ENCODE measurements at places on chromosomes 2 and 18. TPM values are rescaled to one million over a fixed set of nuclear protein-coding genes. Genes with fewer than 3 reads are reported as not detected.

- H3K36me3 ChIP-seq: peaks cover 14% of the 10 kb centered on the region
- H3K27me3 ChIP-seq: peaks cover 45% of the 10 kb centered on the region
- H3K27ac ChIP-seq: no peak overlapping the region
- H3K4me1 ChIP-seq: no peaks in the 10 kb centered on the region
Observed at GRCh38 chr2:240999873-241000541, 1.6 kb downstream of the SNED1 start.

- no peaks in the 10 kb centered on the region for H3K27me3 ChIP-seq
- no peak overlapping the region for H3K4me3 ChIP-seq
- peaks cover 32% of the 10 kb centered on the region for H3K4me1 ChIP-seq
- DNase-seq: no peak
Observed at GRCh38 chr2:3580449-3580848, 5.4 kb downstream of the RPS7 start.

DNA sequence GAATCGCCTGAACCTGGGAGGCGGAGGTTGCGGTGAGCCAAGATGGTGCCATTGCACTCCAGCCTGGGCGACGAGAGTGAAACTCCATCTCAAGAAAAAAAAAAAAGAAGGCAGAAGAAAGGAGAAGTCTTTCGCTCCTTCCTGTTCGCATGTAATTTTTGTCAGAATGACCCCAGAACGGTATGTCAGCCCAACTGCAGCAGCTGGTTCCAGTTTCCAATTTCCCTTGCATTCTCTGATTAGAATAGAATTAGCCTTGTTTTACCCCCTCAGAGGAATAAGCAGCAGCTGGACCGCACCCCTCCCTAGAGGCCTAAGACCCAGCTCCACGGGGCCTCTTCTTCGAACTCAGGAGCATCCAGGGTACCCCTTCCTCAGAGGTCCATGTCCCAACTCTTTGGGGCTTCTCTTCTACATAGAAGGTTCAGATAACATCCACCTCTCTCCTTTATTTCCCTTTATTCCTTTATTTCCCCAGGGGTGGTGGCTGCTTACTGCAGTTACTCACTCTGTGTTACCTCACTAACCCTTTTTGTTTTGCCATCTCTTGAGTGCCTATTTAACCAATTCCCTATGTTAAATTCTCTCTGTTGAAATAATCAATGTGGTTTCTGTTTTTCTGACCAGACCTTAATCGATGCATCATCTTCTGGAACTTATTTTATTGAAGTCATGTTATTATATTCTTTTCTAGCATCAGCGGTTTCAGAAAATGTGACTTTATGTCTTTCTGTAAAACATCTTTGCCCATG is 7.2 kb upstream of the PUM2 start:
- no peak for DNase-seq
- no peak overlapping the region for H3K4me3 ChIP-seq
- H3K36me3 ChIP-seq: no peaks in the 10 kb centered on the region
- 0 out of 2 replicates have a peak, but pooled peaks cover 3% of the 10 kb centered on the region for H3K4me1 ChIP-seq
- H3K27me3 ChIP-seq: no peaks in the 10 kb centered on the region
- H3K27ac ChIP-seq: no peak overlapping the region

DNA sequence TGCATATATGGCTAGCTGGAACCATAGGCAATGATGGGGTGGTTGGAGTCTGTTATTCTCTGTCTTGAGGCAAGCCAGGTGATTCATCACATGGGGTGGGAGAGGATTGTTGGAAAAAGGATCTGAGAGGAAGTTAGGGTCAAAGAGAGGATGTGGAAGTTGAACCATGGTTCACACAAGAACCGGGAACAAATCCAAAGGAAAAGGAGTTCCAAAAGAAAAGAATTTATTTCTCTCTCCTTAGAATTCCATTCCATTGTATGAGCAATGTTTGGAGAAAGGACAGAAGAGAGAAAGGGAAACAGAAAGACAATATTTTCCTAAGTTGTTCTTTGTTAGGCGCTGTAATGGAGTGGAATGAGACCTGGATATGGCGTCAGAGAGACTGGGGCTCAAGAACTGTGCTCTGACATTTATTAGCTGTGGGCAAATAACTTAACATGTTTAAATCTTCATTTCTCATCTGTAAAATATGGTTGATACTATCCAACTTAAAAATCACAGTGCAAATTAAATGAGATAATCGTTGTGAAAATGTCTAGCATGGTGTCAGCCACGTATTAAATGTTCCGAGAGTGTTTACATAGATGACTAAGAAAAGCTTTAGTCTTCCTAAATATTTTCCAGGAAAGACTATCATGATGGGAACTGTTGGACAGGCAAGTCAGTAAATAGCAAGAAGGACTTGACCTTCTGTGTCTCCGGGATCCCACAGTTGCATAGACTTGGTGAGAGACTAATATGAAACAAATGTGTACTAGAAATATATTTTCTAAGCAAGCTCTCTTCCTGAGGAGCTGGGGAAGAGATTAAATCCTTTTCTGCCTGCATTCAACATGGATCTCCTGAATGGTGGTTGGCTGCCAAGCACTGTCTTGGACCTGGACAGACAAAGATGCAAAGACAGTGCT is 71.4 kb downstream of the TRIB2 start:
- no peaks in the 10 kb centered on the region for H3K4me1 ChIP-seq
- H3K36me3 ChIP-seq: peaks cover 18% of the 10 kb centered on the region
- no peak overlapping the region for H3K27ac ChIP-seq
- no peak for DNase-seq
- no peak overlapping the region for H3K4me3 ChIP-seq

GRCh38 chr2:168552450-168552856 is 96.4 kb downstream of the CERS6 start:
- H3K36me3 ChIP-seq: peaks cover 9% of the 10 kb centered on the region
- DNase-seq: peak; percentile 67
- peaks cover 43% of the 10 kb centered on the region for H3K4me1 ChIP-seq
- peak overlapping the region; percentile 89 for H3K27ac ChIP-seq
- H3K27me3 ChIP-seq: no peaks in the 10 kb centered on the region

DNA sequence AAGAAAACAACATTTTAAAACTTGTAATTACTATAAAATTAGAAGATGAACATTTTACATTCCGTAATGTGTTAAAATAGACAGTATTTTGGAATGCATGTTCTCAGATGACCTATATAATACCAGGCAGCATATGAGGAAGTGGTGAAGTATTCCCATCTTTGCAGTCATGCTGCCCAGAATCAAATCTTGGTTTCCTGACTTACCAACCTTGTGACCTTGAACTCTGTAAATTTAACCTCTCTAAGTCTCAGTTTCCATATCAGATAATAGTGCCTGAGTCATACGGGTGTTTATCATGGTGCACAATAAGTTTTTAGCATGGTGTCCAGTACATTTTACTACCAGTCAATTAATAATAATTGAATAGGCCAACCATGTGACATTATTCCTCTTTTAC is 7.3 kb upstream of the GALM start:
- H3K36me3 ChIP-seq: no peaks in the 10 kb centered on the region
- H3K27ac ChIP-seq: no peak overlapping the region
- H3K4me3 ChIP-seq: no peak overlapping the region
- no peaks in the 10 kb centered on the region for H3K27me3 ChIP-seq
- no peak for DNase-seq
- no peaks in the 10 kb centered on the region for H3K4me1 ChIP-seq

Gene ALPI
- not detected for total RNA-seq

Measured in WTC11 (cell line).